NCI-H187 treated with DMSO at 0.1 percent for 48 hours (cell line): ENCODE measurements at places on chromosomes 13 and 19.
A peak's percentile ranks its signal among the peaks of the same experiment; 100 is the strongest.

DNA sequence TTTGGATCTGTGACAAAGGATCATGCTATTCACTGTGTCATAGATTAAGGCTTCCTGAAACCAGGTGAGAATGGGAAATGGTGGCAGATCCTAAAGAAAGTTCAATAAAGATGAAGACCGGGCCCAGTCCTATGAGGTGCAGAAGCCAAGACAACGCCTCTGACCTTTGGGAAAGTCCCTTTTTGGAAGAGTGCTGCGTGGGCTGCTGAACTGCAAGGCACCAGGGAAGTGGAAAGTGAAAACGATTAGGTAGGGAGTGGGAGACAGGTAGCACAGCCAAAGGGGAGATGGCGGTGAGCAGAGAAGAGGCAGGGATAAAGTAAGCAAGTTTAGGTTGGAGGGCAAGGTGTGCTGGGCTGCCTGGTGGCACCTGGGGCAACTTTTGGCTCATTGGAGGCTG is 16.3 kb downstream of the MBNL2 start:
- DNase-seq: no peak

DNA sequence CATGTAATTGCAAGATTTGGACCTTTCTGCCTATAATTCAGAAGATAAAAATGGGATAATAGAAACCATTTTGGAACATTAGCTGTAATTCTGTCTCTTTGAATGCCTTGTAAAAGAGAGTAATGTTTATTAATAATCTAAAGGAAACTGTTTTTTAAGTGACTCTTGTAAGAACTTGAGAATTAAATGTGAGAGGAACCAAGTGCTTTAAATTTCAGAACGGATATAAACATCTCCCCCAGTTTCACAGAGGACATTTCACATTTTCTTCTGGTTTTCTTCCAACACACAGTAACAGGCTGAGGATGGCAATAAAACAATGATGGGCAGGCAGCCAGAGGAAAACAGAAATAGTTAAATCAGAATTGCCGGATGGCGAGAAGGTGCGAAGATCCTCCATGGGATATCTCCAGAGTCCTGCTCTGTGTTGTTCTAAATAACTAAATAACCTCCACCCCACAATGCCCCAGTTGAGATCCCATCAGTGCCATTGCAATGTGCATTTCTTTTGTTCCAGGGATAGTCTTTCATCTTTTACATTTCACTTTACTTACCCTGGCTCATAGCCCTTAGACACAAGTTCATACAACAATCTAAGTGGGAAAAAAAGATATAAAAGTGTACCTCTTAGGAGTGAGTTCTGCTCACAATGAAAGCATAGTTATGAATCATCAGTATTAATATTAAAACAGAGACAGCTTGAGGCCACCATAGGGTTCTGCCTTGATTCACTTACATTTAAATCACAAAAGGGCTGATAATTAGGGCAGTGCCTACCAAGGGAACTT is 73.3 kb downstream of the TNFRSF19 start:
- DNase-seq: no peak

GRCh38 chr13:50514249-50514648 is 329.2 kb downstream of the DLEU7 start:
- DNase-seq: no peak

DNA sequence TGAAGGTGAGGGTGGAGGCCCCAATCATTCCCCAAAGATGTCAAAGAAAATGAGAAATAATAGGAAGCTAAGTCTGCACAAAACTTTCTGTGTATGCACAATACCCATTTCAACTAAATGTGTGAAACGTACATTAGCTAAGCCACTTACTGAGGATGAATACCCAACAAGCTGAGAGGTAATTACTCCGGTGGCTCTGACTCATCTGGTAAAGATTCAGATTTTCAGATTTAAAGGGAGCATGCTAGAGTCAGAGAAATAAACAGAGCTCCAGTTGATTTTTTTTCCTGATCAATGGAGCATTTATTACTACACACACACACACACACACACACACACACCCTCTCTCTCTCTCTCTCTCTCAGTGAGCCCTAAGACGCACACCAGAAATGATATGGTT is 194.8 kb upstream of the ARGLU1 start:
- DNase-seq: no peak

GRCh38 chr13:44601586-44601985 is 25.5 kb upstream of the TSC22D1 start:
- no peak for DNase-seq

DNA sequence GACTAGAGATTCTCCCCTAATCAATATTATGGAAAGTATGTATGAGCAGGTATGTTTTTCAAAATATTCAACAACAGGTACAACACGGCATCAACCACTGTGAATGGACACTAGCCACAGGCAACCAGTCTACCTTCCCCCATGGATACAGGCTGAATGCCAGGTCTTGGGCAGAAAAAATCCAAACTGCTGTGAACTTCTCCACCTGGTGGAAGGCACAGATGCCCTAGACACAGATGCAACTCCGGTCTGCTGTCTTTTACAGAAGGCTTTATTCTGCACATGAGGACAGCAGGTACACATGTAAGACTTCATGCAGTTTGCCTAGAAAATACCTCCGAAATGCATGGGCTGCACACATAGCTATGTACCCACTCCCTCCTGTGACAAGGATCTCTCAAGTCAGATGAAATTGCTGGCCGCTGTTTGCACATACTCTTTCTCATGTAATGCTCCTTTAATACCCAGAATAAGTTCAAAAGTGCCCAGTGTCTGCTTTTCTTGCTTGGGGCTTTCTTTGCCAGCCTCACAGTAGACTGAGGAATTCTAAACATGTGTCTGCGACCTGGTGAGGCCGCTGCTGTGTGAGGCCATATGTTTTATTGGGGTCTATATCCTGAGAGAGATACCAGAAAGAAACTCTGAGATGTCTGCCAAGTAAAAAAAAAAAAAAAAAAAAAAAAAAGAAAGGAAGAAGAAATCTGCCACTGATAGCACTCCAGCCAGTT is 325.9 kb downstream of the FOXO1 start:
- DNase-seq: no peak

DNA sequence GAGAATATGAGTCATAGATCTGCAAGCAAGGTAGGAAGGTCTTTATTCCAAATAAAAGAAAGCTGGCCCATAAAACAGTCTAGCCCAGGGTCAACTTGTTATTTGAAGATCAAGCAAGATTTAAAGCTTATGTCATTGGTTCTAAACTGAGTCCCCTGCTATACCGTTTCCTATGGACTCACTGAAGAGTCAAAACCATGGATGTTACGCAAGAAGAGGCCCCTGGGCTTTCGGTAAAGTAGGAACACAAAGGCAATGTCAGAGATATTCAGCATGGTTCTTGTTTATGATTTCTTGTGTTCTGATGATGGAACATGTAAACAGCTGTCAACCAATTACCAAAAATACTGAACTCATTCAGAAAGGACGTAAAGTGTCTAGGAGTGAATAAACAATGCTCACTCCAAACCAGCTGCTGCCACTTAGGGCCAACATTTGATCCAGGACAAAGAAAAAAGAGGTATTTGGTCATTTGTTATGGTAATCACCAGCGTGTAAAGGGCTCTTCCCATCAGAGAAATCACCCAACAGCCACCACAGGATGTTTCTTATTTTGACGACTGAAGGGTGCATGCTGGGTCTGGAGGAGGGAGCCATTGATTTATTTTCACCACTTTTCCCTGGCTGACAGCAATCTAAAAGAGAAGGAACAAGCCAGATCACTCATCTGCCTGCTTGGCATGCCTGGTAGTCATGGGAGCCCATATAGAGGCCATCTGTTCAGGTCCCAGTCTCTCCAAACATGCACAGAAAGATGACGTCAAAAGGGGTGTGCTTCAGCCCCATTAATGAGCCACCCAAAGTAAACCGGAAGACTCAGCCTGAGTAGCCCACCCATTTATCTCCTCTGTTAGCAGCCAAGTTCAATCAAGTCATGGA is 68.3 kb downstream of the FGF14 start:
- DNase-seq: peak; percentile 90

- DNase-seq: no peak
Measured at GRCh38 chr13:110677731-110678545, 28.0 kb downstream of the CARS2 start.

DNA sequence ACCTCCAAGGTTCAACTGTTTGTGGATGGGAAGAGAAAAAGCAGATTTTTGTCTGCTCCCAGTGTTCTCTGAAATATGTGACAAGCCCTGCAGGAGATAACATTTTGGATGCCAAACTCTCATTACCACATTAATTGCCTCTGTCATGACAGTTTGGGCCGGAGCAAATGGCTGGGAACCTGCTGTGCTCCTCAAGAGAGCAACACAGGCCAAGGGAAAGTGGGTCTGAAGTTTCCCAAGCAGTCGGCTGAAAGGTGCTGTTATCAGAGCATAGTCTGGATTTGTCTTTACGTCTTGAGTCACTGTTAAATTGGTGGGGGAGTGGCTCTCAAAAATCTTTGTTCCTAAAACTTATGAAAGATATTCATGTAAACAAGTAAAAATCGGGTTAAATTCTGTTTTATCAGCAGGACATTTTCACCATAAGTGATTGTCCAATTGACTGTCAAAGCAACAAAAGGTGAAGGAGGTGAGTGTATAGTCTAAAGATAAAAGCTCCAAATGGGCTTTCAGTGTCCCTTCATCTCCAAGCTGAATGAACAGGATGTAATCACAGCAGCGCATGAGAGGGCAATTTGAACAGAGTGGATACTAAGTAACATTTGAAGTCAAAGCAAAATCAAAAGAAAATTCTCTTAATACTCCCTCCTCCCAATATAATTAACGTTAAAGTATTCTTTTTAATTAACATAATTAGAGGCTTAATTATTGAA is 844.8 kb downstream of the PCDH17 start:
- no peak for DNase-seq

- DNase-seq: no peak
Measured at GRCh38 chr19:6238256-6238642, 41.5 kb downstream of the MLLT1 start.
